RCC 7860 (cell line): ENCODE measurements at places on chromosomes 5 and 9.

GRCh38 chr9:120735415-120736126 is 21.3 kb upstream of the MEGF9 start:
- DNase-seq: no peak

- no peak for DNase-seq
These were observed 25.6 kb downstream of the OR2V2 start for GRCh38 chr5:181173027-181173419.

DNA sequence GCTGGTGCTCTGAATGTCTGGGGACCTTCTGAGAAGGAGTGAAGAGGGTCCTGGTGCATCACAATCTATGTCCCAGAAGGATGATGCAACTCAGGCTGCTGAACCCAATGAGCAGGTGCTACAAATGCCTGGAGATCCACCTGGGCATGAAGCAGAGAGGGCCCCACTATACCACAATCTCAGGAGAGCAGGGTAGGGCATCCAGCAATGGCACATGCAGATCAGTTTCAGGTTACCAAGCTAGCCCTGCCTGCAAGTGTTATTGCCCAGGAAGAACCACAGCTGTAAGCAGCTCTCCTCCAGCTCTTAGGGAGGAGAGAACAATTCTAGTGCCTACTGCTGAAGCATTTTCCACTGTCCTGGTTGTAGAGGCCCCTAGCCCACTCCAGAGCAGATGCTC is 389.2 kb upstream of the TNC start:
- no peak for DNase-seq

DNA sequence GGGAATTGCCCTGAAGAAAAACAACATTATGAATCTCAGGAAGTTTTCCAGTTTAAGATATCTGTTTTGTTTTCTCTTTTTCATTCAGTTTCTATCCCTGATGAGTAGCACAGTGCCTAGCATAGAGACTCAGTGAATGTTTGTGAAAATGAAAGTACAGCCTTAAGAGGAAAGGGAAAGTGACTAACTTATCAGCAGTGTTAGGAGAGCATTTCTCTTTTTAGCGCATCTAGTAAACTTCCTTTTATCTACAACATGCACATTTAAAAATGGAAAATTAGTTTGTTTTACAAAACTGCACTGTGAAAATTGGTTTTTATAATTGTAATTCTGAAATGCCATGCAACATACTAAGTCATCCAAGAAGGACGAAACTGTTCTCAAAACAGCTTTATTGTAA is 110.8 kb downstream of the SMARCA2 start:
- DNase-seq: no peak

GRCh38 chr5:78483809-78484521 is 123.5 kb downstream of the SCAMP1 start:
- no peak for DNase-seq

- no peak for DNase-seq
These were observed 6.3 kb upstream of the ATG10 start for GRCh38 chr5:81965524-81965923.

- no peak for DNase-seq
These were observed 205.6 kb upstream of the ZNF608 start for GRCh38 chr5:124952079-124952478.

DNA sequence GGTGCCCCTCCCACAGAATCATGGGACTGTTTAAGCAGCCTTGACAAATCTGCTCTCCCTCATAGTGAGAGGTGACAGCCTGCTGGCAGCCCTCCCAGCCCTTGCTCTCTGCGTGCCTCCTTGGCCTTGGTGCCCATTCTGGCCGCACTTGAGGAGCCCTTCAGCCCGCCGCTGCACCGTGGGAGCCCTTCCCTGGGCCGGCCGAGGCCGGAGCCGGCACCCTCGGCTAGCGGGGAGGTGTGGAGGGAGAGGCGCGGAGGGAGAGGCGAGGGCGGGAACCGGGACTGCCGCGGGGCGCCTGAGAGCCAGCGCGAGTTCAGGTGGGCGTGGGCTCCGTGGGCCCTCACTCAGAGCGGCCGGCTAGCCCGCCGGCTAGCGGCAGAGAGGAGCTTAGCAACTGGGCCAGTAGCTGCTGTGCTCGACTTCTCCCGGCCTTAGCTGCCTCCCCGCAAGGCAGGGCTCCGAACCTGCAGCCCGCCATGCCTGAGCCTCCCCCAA is 125.9 kb upstream of the MYO10 start:
- DNase-seq: no peak

DNA sequence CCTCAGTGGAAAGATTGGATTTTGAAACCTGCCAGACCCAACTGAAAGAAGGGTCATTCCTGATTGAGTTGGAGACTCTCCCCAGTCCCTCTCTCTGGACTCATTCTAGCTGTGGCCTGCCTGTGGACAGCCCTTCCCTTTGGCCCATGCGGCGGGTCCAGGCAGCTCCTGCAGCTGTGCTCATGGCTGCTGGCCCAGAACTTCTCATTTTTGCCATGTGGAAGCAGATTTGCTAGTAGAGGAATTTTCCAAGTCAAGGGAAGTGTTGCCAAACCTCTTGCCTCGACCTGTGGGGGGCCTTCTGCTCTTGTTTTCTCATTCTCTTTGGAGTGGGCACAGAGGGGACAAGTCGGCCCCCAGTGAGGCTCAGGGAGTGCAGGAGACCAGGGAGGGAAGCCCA is 89.2 kb downstream of the ANKRD33B start:
- no peak for DNase-seq

DNA sequence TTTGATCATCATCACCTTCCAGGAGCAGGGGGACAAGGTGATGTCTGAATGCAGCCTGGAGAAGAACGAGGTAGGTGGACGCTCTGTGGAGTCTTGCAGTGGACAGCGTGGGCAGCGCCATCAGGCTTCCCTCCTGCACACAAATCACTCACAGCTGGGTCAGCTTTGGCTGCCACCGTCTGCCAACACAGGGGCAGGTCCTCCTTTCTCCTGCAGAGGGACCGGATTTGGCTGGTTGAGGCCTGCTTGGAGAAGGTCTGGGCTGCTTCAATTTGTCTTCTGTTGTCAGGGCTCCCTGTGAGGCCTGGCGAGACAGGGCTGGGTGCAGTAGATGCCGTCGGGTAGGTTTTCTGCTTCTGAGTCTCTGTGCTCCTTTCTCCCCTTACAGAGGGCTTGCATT is 180.6 kb downstream of the CACNA1B start:
- no peak for DNase-seq

- peak; percentile 68 for DNase-seq
These were observed 1.6 kb downstream of the B4GALT1 start for GRCh38 chr9:33165263-33166151.

GRCh38 chr9:31774571-31774970 is 609.9 kb upstream of the ACO1 start:
- no peak for DNase-seq

GRCh38 chr5:1910861-1911772 is 28.4 kb upstream of the IRX4 start:
- DNase-seq: no peak

GRCh38 chr5:115246361-115246991 is 16.2 kb downstream of the PGGT1B start:
- peak; percentile 32 for DNase-seq

DNA sequence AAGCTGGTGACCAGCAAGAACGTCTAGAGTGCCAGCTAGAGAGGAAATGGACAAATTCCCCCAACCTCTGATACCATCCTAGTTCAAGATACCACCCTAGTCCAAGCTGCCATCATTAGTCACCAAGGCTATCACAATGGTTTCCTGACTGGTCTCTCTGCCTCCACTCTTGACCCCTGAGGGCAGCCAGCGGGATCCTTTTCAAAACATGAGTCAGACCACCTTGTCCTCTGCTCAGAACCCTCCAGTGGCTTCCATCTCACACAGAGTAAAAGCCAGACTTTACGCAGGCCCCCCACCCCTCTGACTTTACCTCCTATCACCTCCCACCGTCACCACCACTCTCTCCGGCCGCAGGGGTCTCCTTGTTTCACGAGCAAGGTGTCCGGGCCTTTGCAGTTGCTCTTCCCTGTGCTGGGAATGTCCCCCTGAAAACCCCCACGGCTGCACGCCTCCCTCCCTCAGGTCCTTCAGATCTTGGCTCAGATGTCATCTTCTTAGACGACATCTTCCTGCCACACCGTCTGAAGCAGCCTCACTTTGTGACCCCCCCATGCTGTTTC is 42.2 kb upstream of the FBXW11 start:
- DNase-seq: no peak

DNA sequence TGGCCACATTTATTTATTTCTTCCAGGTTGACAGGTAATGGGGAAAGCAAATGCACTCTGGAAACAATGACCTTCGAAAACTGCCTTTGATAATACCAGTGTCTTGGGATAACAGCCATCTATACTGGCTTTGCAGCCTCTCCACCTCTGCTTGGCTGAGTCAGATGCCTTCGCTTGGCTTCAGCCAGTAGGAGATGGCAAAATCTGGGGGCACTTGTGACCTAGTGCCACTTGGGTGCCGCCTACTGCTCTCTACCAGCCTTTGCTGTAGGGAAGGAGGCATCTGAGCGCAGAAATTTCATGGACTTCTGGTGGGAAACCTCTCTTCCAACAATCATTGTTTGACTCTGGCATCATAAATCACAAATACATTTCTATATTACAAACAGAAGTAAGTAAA is 21.8 kb downstream of the FYB1 start:
- no peak for DNase-seq

DNA sequence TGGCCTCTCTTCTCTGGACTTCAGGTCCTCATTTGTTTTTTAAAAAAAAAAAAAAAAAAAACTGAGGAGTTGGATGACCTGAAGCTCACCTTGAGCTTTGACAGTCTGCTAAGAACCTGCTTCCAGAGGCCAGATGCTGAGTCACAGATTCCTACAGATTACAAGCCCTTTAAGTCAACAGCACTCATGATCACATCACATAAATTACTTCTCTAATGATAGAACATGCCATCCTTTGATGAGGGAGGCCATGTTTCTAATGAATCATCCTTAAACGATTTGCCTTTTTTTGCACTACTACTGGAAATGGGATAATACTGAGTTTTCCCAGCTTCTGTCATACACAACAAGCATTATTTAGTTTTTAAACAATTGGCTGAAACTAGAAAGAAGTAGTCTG is 34.2 kb upstream of the MYOT start:
- peak; percentile 79 for DNase-seq

DNA sequence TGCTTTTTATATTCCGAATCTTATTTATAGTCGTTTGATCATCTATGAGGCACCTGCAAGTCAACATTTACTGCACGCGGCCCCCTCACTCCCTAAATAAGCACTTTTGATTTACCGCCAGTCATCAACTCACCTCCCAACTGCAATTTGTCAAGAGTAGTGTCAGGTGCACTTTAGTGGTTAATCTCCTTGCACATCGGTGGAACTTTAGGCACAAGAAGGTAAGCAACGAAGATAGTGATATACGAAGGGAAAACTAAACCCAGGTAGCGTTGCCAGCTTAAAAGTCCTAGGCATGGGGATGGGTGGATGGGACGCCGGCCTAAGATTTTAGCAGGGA is 513 bp upstream of the RNF180 start:
- DNase-seq: no peak

DNA sequence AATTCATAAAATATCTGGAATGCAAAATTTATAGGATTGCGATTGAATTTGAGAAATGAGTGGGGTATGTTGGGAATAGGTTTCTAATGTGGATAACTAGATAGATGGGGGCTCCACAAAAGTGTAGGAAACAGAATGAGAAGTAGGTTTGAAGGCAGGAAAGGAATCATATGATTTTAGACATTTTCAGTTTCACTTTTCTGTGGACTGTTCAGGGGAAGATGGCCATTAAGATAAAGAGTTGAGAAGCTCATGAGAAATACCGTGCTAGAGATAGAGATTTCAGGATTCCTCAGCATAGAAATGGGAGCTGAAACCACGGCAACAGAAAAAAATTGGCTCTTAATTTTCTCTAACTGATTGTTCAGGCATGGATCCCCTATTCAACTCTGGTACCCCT is 163.4 kb upstream of the CD180 start:
- DNase-seq: no peak

GRCh38 chr5:62791059-62791458 is 212.4 kb downstream of the LRRC70 start:
- DNase-seq: no peak

DNA sequence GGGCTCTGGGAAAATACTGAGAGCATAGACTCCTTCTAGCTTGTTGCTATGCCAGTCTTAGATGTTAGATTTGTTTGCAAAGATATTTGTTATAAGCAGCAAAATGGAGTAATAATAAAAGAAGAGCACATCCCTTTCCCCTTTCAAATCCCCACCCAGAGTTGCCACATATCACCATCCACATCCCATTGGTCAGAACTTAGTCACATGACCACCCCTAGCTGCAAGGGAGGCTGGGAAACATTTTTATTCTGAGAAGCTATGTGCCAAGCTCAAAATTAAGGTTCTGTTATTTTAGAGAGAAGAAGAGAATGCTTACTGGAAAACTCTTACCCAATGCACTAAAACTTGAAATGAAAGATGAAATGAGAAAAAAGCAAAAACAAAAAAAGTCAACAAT is 193.9 kb upstream of the MVB12B start:
- DNase-seq: no peak

GRCh38 chr9:89661391-89661949 is 56.7 kb downstream of the GADD45G start:
- DNase-seq: no peak

DNA sequence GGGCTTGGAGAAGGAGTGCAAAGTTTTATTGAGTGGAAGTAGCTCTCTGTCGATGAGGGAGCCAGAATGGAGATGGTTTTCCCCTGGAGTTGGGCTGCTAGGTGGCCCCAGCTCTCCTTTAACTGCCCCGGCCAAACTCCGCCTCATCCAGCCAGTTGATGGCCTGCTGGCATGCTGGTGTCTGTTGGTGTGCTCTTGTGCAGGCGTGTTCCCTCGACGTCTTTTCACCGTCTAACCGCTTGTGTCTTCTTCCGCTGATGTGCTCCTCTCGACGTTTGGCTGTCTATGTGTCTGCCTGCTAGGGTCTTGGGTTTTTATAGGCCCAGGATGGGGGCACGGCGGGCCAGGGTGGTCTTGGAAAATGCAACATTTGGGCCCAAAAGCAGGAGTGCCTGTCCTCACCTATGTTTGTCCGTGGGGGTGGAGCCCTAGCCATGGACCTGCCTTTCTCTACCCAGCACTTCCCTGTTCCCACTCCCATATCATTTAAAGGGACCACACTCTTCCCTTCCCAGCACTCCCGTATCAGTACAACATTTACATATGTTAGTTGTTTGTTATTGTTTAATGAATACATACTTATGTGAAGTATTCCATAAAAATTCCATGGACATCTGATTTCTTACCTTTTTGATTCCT is 97.9 kb downstream of the CDC42SE2 start:
- DNase-seq: no peak

DNA sequence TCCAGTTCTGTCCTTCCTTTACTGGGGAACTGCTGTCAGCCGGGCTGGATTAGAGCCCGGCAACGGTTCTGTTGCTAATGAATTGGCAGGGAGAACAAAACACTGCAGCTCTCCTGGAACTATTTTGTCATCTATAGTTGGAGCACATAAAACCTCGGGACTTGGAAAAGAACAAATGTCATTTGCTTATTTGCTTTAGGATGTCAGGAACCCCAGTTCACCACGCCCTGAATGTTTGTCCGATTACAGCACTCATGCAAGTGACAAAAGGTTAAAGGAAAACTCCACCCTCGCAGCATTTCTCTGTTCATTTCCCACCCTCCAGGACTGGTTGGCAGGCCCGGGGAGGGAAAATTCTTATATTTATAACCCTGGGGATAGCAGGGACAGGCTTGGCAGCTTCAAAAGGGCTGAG is 66.4 kb upstream of the PLPP1 start:
- no peak for DNase-seq

- DNase-seq: no peak
These were observed 37.5 kb downstream of the PSMB7 start for GRCh38 chr9:124377551-124378406.
